Stimulated activated CD4-positive, alpha-beta T cell treated with anti-CD3 and anti-CD28 coated beads, Interleukin-12 subunit alpha, Interleukin-12 subunit beta, amount 100 ng/mL, for 24 hours (primary cell): ENCODE measurements at places on chromosomes 7 and 10.

DNA sequence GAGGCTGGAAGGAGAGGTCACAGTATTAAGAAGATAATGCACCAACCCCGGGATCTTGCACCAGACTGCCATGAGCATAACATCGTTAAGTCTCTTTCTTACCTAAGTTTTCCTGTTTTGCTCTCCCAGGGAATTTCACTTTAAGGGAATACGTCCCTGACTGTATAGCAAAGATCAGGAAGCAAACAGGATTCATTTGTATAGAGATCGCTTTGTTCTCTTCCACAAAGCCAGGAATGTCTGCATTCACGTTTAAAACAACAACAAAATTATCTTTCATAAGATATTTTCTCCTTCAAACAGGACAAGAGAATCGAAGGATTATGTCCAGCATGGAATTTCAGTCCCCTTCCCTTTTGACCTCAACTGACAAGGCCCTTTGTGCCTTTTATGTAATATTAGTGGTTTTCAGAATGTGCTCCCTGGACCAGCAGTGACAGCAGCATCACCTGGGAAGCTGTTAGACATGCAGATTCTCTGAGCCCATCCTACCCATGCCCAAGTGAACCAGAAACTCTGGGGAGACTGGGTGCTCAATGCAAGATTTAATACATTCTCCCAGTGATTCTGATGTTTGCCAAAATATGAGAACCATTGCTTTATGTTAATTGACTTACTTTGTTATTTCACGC, 286.3 kb downstream of the FGFR2 start:
- DNase-seq, result no peak

GRCh38 chr7:74092964-74093471, 9.4 kb downstream of the LIMK1 start:
- no peak for DNase-seq

DNA sequence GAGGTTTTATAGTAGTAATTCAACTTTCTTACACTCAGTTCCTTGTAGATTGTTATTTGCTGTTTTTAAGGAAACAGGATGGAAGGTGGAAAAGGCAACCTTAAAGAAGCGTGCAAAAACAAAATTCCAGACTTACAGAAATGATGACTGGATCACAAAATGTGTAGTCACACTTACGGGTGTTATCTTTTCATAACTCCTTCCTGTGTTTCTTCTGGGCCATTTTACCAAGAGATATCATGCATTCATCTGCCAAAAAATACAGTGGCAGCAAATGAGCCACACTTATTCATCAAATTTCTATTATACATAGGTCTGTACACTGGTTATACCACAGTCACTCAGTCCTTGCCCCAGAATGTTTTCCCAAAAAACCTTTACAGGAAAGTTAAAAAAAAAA, 94.3 kb upstream of the IL6 start:
- DNase-seq, result no peak

DNA sequence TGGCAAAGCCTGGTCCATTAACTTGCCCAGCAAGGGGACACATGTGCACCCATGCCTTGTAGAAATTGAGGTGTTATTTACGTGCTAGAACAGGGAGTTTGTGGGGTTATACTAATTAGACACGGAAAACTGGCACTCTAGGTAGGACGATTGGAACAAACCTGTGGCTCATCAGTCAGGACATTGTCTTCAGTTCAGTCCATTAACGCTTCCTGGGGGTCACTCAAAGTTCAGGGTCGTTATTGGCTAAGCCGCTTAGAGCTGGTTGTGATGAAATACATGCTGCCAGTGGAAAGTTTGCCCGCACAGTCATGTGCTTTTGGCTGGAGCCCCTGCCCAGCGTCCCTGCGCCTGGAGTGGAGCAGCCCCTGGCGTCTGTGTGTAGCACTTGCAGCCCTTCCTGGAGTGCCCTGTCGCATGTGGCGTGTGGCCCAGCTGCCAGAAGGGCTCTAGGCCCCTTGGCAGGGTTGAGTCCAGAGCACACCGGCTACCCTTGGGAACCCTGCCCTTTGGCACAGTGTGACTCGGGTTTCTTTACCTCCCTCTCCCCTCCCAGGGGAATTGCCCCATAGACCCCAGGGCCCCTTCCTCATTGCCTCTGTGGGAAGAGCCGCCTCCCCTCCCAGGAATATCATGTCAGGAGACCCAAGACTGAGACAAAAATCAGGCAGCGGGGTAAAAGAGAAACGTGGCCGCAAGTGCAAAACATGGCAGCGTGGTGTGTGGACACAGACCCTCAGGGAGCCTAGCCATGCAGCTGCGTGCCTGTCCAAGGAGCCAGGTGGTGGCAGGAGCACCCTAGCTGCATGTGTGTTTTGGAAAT, 9.8 kb downstream of the ZNF775 start:
- no peak for DNase-seq

DNA sequence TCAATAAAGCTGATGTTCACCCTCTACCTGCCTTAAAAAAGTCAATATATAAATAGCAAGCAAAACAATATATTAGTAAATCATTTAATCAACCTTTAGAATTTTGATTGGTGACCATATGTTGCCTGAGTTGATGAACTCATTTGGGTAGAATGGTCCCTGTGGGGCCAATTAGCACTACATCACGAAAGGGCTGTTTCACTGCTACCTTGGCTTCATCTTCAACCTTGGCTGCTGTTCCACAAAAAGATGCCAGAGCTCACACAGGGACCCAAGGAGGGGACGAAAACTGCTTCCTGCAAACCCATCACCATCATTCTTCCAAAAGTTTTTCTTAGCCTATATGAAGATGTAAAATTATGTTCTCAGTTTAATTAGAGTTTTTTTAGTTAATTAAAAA, 35.4 kb upstream of the HBP1 start:
- no peak for DNase-seq

DNA sequence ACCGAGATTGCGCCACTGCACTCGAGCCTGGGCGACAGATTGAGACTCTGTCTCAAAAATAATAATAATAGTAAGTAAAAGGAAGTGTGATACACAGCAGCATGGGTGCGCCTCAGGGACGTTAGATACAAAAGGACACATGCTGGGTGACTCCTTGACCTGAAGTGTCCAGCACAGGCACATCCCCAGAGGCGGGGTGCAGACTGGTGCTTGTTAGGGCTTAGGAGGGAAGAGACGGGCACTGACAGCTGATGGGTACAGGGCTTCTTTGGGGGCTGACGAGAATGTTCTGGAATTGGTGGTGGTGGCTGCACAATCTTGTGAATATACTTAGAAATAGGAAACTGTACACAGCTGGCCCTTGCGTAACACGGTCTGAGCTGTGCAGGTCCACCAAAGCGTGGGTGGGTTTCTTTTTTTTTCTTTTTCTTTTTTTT, 61.8 kb upstream of the DNAJB6 start:
- no peak for DNase-seq

DNA sequence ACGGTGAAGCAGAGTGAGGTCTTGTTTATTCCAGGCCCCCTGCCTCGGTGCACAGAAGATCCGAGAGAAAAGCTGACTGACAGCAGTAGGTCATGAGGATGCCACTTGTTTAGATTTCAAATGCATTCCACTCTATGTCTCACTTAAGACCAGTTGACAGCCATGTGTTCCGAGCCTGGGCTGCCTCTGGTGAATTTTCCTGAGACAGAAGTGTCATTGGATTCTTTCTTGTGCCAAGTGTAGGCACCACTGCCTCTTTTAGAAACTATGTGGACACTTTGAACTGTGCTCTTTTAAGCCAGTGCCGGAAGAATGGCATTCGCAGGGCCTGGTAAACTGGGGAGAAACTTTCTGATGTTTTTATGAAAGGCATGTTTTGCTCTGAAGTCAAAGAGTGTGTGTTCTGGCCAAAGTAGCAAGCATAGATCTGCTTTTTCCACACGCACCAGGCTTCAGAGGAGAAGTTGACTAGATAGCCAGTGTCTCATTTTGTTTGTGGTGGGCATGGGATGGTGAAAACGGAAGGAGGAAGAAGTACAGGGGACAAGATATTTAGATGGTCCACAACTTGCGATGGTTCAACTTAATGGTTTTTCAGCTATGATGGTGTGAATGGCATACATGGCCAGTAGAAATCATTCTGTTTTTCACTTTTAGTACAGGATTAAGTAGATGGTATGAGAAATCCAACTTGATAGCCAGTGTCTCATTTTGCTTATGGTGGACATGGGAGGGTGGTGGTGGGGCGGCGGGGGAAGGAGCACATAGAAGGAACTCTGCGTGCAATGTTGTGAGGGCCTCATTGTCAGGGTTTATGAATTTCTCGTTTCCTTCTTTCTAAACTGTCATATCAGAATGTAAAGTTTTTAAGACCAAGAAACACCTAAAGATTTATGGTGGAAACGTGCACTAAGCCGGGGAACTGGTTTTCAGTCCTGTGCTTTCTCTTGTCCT, 41.5 kb downstream of the CYP17A1 start:
- no peak for DNase-seq

DNA sequence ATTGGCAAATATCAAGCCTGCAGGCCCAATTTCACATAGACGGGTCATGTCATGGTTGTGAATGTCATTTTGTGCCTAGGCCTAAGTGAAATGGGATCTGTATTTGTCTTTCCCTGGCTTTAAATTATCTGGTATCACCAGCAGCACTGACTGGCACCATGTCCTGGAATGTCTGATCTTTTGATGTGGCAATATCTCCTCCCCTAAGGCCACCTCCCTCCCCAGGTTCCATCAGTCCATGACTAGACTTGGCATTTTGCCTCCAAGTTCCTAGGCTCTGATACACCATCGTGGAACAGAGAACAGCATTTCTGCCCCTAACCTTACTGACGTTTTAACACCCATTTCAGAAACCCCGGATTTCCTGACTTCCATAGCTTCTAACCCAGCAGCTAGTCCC, 513.9 kb downstream of the GALNT17 start:
- DNase-seq, result no peak

DNA sequence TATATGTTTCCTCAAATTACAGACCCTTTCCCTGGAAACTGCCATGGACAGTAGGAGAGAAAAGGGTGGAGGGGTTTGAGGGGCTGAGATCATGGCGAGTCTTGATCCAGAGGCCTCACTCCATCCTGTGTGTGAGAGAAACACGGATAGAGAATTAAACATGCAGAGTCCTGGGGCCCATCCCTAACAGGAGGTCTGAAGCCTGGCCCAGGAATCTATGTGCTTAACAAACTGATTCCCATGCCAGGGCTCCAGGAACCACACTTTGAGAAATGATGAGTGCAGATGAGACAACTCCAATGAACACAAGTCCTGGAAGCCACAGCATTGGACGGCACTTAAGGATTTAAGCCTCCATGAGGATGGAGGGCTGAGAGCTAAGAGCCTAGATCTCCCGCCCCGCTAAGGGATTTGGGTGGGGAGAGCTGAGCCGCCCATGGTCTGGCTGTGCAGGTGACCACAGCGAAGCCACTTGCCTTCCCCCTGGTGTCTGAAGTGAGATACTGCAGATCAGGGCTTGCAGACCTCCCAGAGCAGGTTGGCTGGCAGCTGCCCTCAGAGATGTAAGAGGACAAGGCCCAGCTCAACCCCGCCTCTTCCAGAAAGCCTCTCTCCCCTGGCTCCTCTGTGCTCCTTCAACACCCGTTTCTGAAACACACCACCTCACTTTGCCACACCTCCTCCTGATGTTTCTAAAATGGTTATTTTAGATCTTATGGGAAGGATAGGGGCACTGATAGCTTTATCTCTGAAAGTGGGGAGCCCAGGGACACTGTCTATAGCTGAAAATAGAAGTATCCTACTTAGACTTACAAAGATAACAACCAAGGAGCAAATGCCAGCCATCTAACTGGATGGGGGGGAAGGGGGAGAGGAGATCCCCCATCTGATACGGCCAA, 24.8 kb upstream of the EIF5AL1 start:
- no peak for DNase-seq

DNA sequence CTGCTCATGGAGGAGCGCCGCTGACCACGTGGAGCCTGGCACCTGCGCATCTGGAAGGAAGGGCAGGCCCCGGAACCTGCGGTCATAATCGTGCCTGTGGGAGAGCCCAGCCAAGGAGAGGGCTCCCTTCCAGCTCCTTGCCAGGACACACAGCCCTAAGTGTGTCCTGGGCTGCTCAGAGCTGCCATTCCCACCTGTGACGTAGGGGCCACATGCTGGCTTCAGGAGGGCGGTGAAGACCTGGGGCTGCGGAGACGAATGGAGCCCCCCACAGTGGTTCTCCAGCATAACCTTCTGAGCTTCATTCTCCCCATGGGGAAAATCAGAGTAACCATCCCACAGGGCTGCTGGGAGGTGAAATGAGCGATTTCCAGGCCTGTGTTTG, 127.6 kb upstream of the CHST15 start:
- no peak for DNase-seq

- no peak for DNase-seq
Observed at GRCh38 chr7:140607441-140607989, 33.1 kb downstream of the DENND2A start.

- no peak for DNase-seq
Observed at GRCh38 chr10:124126145-124126982, 33.0 kb upstream of the CHST15 start.

DNA sequence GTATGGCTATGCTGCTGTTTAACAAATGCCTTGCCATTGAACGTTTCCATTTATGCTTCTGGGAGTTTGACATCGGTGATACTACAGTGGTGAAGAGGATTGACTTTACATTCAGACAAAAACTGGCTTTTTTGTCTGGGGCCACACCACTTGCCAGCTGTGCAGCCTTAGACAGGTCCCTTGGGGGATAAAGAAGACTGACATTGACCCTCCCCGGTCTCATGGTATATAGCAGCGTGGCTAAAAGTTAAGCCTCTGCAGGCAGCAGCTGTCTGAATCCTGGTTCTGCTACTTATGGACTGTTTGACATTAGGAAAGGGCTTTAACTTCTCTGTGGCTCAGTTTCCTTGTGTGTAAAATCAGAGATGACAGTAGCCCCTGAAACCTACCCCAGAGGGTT, 42.0 kb upstream of the PTF1A start:
- no peak for DNase-seq

DNA sequence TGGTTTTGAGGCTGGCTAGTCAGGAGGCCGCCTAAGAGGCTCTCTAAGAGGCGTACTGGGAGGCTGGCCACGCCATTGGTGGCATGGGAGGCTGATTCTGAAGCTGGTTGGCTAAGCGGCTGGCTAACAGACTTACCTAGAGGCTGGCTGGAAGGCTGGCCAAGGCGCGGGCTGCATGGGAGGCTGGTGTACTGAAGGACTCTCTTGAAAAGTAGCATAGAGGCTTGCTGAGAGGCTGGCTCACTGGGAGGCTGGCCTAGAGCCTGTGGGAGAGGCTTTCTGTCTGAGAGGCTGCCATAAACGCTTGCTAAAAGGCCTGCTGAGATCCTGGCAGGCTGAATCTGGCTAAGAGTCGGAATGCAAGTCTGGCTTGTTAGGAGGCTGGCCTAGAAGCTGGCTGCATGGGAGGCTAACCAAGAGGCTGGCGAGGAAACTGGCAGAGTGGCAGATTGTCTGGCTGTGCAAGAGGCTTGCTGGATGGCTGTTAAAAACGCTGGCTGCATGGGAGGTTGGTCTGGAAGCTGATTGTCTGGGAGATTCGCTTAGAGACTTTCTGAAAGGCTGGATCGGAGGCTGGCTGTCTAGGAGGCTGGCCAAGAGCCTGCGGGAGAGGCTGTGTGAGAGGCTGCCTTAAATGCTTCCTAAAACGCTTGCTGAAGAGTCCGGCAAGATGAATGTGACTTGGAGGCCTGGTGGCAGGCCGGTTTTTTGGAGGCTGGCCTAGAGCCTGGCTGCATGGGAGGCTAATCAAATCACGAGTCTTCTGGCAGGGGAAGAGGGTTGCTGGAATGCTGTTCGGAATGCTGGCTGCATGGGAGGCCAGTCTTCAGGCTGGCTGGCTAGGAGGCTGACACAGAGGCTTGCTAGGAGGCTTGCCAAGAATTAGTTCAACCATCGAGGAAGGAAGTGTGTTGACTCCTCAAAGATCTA, 134.2 kb downstream of the OR13A1 start:
- DNase-seq, result no peak

- DNase-seq, result no peak
Observed at GRCh38 chr7:8126601-8127167, 135.3 kb downstream of the ICA1 start.

- DNase-seq, result no peak
Observed at GRCh38 chr10:119166564-119166963, 1.1 kb upstream of the SFXN4 start.
